Choroid plexus epithelial cell (primary cell): ENCODE measurements at places on chromosomes 6 and 20.
A peak's percentile ranks its signal among the peaks of the same experiment; 100 is the strongest.

DNA sequence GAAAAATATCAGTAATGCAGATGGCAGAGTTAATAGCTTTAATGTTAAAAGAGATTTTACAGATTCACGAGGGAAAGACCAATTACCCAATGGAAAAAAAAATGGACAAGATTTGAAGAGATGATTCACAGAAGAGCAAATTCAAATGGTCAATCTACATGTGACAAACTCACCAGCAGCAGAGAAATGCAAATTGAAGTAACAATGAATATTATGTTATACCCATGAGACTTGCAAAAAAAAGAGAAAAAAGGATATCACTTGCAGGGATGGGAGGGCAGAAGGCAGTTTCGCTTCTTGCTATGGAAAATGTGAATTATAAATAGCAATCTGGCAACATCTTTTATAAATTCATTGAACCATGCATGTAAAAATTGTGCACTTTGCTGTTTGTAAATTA is 55.9 kb downstream of the PROKR2 start:
- DNase-seq = no peak

- peak; percentile 7 for DNase-seq
Measured at GRCh38 chr20:60087563-60088105, 129.4 kb downstream of the CDH26 start.

- DNase-seq = no peak
Measured at GRCh38 chr6:35916056-35916455, 4.8 kb downstream of the SRPK1 start.

GRCh38 chr6:12001004-12001705 is 11.0 kb upstream of the HIVEP1 start:
- peak; percentile 7 for DNase-seq

DNA sequence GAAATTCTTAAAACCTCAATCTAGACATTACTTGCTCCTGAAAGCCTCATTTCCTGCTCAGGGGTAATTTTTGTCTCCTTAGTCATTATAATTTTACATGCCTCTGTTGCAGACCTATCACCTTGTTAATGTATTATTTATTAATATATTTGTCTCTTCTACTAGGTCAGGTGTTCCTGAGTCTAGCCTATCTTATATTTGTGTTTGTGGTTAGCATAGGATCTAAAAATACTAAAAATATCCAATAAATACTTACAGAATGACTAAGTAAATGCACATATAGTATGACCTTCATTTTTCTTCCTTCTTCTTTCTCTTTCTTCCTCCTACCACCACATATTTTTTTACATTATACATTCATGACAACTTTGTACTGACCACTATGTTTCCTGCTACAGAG is 268.9 kb upstream of the HS3ST5 start:
- no peak for DNase-seq

DNA sequence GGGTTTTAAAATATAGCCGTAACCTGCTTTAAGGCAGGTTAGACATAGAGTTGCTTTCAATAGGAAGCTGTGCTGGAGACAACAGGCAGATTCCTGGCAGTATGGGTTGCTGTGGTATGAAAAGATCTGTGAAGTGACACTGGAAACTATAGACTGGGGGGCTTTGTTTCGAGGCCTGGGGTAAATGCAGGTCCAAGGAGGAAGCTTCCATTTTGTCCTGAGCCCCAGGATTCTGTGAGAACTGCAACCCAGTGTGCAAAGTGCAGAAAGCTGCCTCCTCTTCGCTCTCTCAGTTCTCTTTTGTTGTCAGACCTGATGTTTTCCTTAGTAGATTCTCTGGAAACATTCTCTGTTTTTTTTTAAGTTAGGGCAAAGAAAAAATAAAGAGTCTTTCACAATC is 86.9 kb downstream of the LYRM4 start:
- no peak for DNase-seq

DNA sequence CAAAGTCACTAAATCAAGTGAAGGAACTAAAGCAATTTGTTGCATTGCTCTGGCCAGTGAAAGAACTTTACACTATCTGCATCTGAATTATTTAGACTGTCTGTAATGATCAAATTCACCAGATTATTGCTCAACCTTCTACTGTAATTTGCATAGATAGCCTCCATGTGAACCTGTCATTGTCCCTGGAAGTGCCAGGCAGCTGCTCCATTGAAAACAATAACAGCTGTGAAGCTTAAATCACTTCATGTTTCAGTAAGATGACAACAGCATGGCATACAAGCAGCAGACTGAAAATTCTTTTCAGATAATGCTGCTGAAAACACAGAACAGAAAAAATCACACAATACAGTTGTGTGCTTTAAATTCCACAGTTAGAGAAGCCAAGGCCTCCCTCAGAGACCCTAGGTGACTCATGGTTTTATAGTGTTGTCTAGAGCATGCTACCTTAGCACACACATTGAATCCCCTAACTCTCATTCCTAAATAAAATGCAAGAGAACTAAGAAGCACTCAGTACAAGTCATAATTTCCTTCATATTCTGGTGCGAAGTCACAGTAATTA is 248.9 kb downstream of the TPBG start:
- no peak for DNase-seq

DNA sequence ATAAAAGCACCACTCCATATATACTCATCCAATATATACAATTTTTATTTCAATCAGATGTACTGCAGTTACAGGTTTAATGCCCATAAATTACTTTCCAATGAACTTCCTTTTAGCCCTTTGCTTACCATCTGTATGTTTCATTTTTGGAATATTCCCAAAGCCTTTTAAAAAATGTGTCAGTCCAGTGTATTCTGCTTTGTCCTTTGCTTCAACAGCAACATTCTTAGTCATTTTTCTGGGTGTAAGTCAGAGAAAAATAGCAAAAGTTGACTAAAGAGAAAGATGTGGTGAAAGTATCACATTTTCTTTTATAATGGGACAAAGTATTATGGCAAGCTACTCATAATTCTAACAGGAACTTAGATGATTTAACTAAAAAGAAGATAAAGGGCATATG is 15.2 kb downstream of the DSE start:
- no peak for DNase-seq

DNA sequence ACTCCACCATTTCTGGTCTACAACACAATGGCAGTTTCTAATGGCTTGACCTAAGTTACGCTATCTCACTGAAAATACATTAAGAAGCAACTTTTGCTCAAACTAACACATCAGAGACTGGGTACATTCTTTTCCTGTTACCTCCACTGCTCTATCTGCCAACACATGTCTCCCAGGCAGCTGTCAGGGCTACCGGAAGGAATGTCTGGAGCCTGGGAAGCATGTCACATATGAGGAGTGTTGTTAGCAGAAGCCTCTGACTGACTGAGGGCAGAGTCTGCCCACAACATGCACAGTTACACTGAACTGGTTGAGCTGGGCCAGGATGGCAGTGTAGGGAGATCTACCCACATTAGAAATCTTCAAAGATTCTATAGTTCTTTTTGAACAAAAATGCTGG is 264.5 kb downstream of the KIF16B start:
- no peak for DNase-seq

- peak; percentile 71 for DNase-seq
Measured at GRCh38 chr20:62876902-62877816, 15.5 kb upstream of the TCFL5 start.

- no peak for DNase-seq
Measured at GRCh38 chr6:31797588-31797987, 2.0 kb upstream of the VARS1 start.

- no peak for DNase-seq
Measured at GRCh38 chr6:124551711-124552233, 410.5 kb upstream of the RNF217 start.

DNA sequence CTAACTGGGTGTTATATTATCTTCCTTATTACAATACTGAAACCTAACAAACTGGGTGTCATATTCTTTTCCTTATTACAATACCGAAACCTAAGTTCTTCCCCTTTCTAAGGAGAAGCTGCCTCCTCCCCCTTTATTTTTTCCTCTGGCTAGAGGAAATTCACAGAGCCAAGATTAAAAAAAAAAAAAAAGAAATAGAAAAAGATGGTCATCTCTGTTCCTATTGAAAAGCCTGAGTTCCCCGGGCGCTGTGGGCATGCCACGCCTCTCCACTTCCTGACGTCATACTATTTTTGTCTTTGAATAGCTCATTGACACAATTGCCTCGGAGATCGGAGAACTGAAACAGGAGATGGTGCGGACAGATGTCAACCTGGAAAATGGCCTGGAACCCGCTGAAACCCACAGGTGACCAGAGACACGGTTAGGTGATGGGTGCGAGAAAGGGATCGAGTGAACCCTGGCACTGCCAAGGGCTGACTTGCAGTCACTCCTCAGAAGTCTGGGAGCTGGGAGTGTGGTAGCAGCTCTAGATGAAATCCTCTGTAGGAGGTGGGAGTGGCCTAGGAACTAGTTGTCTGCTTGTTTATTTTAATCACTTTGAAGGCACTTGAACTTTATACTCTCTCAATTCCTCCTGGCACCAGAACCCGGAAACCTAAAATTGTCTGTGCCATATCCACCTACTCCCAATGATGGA is 82.2 kb upstream of the NAA20 start:
- DNase-seq = no peak

- DNase-seq = peak; percentile 83
Measured at GRCh38 chr6:155472886-155473285, 17.2 kb upstream of the NOX3 start.

DNA sequence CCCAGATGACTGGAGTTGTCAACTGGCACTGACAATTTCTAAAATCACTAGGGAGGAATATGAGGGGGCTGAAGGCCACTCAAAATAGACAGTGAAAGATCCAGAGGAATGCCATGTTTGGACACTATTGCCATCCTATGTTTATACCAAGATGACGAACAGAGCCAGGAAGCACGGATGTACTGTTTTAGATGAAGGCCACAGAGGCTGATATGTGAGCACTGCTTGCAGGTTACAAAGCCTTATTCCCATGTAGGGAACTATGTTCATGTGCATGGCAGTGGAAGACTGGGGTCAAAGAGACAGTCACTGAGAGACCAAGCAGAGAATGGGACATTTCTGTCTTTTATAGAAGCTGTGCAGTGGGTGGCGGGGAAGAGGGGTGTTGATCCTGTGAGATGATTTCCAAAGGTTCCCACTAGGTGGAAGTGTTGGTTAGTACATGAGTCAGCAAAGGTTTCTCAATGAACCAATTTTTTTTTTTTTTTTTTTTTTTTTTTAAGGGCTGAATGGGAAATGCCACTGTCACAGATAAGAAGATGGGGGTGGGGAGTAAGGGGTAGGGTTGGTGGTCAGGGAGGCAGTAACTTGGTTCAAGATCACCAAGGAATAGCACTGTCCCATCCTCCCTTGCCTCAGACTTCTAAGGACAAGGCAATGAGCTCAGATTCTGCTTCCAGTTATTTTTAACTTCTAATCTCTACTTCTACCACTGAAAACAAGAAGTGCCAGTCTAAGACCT is 46.7 kb upstream of the MOCS1 start:
- peak; percentile 82 for DNase-seq

GRCh38 chr6:166333172-166333995 is 9.0 kb downstream of the SFT2D1 start:
- no peak for DNase-seq

DNA sequence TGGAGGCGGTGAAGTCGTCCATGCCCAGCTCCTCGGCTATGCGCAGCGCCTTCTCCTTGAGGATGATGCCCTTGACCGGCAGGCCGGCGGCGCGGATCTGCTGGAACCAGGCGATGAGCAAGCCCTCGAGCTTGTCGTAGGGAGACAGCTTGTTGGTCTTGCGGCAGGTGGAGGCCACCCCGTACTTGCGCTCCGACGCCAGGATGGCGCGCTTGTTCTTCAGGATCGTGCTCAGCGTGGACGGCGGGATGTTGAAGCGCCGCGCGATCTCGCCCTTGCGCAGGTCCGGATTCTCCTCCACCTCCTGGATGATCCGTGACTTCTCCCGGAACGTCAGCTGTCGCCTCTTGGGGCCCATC is 435 bp downstream of the CENPB start:
- DNase-seq = peak; percentile 74

- DNase-seq = no peak
Measured at GRCh38 chr20:62804021-62804626, 511 bp upstream of the OGFR start.

DNA sequence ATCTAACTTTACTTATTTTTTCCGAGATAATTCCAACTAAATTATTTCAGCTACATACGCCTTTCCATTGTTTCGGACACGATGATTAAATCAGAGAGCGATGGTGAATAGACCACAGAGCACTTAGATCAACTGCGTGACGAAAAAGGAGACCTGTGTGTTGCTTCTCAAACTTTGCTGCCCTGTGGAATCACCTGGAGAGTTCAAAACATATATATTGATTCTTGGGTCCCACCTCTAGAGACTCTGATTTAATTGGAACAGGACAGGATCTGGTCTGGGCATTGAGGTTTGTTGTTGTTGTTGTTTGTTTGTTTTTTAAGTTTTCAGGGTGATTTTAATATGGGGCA is 401 bp upstream of the TNFRSF21 start:
- DNase-seq = no peak

- no peak for DNase-seq
Measured at GRCh38 chr20:45612314-45612713, 17.2 kb upstream of the WFDC10A start.

- DNase-seq = peak; percentile 22
Measured at GRCh38 chr6:119481976-119482375, 132.4 kb upstream of the MAN1A1 start.

DNA sequence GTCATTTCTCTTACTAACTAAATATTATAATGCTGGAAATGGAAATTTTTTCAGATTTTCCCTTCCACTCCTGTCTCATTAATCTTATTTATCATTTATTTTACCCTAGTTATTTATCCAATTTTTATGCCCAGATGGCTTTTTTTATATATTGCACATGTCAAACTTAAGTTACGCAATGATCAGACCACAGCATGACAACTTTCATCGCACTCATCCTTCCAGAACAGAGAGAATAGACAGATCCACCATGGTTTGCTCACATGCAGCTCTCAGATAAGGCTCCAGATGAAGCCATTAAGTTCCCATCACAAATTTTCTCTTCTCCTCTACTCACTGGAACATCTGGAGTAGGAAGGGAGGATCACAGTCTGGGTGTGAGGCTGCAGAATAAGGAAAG is 48.7 kb downstream of the MAP7 start:
- DNase-seq = no peak

- DNase-seq = no peak
Measured at GRCh38 chr6:145067430-145067829, 667.9 kb downstream of the EPM2A start.

DNA sequence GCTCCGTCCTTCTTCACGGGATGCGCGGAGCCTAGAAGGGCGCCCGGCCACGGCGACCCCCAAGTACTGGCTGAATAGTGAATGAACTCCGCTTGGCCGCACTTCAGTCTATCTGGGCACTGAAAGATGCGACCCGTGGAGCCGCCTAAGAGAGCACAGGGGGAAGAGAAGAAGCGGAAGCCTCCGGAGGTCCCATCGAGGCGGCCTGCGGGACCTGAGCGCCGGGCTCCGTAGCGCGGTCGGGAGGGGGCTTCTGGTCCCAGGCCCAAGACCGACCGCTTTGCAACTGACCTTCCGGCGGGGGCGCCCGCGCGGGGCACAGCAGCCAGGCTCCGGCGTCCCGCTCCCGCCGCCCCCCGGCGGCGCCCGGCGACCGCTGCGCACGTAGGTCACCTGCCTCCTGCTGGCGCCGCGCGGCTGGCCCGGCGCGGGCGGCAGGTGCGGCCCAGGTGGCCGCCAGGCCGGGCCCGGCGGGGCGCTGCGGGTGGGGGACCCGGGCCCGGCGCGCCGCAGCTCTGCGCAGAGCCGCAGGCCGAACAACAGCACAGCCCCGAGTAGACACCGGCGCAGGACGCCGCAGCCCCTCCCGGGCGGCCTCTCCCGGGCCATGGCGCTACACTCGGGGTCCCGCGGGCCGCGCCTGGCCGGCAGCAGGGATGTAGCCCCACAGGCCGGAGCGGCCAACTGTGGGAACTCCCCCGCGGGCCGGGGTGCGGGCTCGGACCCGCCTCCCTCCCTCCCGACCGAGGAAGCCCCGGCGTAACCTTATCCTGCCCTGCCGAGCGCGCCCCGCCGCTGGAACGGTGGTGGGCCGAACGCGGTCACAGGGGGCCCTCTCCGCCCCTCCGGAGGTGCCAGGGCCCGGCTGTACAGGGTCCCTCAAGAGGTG is at the start of gene METTL24:
TSS of gene METTL24 (minus strand) at position 686 of the 889 bp plus-strand sequence. CDS start at position 609, 77 bp downstream.
- DNase-seq = no peak
